ENCODE measurements at places on chromosomes 1 and 21.

DNA sequence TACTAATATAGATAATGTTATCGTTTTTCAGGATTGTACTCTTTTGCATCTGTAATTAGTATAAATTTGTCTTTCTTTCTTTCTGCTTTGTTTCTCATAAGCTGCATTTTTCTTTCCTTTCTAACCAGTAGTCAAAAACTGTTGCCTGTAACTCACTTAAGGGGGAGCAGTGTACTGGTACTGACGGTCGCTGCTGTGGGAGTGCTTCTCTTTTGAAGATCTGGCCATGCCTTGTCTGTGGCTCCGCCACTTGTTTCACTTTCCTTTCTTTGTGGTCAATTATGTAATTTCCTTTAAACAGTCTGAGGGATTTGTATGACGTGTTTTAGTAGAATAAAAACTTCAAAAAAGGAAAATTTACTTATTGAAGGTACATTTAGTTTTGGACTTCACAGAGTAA is 37.0 kb downstream of the MIA3 start:
- peak; percentile 72 for DNase-seq

DNA sequence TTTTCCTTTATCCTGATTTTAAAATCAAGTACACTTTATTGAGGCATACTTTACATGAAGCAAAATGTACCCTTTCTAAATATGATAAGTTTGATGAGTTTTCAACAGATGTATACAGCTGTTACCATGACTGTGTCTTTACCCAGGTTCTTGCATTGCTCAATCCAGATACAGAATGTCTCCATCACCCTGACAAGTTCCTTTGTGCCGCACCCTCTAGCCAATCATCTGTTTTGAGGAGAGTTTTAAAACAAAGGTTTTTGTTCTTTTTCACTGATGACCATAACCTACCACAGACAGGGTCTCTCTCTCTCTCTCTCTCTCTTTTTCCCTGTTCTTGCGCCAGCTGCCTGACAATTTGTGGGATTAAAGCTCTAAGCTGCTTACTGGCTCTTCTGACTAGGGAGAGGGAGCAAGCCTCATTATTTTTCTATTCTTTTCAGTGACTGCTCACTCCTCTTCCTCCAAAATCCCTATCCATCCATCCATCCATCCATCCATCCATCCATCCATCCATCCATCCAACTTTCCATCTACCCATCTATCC is 1.2 kb upstream of the KCNE1 start:
- no peak for DNase-seq

DNA sequence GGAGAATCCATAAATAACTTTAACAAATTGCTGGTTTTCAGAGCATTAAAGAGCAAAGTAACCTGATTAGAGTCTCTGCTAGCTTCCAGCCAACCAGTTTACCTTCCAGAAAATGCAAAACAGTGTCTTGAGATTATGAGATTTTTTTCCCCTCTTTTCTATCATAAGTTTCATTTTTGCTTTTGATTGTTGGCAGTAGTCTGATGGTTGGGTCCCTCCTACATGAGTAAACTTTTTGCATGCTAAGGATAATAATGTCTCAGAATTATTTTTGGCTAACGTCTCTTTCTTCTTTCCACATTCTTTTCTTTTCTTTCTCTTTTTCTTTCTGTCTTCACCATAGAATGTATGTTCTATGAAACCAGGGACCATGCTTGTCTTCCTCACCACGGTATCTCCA is 6.3 kb upstream of the ADAMTS5 start:
- no peak for DNase-seq

DNA sequence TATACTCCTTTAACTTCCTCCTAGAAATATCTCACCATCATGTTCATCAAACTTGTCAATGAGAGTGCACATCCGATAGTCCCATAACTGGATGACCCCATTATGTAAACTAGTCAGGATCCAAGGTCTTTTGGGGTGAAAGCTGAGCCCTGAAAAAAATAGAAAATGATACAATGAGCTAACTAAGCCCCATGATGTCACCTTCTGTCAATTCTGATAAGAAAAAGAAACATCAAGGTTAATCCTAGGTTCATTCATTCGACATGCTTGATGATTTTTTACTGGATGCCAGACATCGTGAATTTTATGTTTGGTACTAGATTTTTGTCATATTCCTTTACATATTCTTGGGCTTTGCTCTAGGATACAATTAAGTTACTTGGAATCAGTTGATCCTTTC is 2.9 kb downstream of the COPA start:
- no peak for DNase-seq

DNA sequence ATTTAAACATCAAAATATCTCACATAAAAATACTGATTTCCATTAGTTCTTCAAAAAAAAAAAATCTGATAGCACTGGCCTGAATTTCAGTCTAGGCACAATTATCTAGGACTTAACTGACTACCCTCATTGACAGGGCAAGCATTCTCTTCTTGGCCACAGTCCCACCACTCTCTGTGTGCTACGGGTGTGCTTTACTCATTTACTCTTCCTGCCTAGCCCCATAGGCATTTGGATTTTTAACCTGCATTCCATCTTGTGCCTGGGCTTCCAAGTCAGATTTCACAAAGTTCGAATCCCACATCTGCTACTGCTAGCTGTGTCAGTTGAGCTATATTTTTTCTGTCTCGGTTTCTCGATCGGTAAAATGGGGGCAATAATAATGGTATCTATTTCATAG is 38.0 kb downstream of the PTPN14 start:
- no peak for DNase-seq

- DNase-seq = peak; percentile 53
These were observed 8.6 kb downstream of the HJV start for GRCh38 chr1:146012703-146013558.

GRCh38 chr1:224393294-224393693 is 36.6 kb downstream of the CNIH4 start:
- DNase-seq = no peak

DNA sequence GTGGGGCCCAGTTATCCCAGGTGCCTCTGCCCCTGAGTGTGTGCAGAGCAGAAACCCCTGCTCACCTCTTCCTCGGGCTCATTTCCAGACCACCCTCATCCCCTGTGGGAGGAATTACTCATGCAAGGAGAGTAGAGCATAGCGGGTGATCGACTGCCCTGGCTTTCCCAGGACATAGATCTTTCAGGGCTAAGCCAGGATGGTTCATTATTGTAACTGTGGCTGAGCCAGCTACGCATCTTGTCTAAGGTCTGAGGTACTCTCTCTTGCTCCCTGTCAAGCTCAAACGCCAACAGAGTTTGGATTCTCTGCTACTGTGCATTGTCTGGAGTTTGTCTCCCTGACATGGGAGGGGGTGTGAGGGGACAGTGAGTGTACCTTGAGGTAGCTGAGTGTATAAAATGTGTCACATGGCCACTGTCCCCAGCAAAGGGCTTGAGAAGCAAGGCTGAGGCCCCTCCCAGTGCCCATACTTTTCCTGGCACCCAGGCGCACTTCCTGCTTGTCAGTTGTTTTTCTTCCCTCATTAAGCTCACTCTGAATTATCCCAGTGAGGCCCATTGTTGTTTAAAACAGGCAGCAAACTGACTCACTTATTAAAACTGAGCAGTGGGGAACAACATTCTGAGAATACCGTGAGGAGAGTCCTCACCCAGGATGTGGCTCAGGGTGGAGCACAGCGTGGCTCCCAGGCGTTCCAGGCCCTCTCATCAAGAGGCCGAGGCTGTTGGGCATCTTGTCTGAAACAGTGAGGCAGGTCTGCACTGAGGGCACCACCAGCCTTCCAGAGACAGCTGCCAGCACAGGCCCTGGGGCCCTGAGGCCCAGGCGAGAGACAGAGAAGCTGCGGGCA is 92.9 kb downstream of the LAMC2 start:
- no peak for DNase-seq

Data from CD4-positive, alpha-beta T cell (primary cell).